Stimulated activated CD4-positive, alpha-beta T cell treated with anti-CD3 and anti-CD28 coated beads, Interleukin-15, amount 100 ng/mL, for 1 hour (primary cell): ENCODE measurements at places on chromosomes 1 and 21.

DNA sequence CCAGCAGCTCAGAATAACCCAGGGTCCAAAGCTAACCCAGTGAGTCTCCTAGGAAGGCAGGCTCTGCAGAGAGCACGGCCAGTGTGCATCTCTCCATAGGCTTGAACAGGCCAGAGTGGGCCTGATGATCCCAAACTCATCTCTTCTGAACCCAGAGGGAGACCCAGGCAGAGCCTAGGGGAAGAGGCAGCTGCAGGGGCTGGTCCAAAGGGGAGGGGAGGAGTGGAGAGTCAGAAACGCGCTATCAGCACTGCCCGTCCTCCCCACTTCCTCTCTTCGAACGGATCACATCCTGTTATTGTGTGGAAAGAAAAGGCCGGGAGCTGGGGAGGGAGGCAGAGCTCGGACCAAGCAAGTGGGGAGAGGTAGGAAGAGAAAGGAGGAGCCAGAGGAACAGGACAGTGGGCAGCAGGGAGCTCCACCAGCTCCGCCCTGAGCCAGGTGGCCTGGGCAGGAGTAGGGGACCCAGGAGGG is 20.2 kb downstream of the TAL1 start:
- DNase-seq = no peak

DNA sequence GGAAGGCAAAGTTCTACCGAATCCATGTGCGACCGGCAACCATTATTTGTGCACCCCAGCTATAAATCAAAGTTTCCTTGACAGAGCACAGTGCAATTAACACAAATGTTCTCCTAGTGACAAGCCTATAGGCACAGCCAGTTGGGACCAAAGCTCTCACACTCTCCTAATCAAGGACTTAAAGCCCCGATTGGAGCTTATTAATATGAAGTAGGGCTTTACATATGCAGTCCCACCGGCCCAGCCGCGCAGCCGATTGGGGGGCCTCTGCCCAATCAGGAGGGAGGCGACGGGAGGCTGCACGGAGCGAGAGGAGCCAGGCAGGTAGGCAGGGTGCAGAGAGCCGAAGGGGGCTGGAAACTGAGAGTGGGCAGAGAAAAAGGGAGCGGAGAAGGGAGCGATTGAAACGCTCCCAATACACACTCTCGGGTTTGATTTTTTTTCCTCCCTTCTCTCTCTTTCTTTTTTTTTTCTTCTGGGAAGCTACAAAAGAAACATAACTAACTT is at the start of gene ESRRG:
ESRRG (minus strand) TSS at position 156 of the 507 bp plus-strand sequence; CDS start at position 26, 130 bp downstream.
- no peak for DNase-seq

DNA sequence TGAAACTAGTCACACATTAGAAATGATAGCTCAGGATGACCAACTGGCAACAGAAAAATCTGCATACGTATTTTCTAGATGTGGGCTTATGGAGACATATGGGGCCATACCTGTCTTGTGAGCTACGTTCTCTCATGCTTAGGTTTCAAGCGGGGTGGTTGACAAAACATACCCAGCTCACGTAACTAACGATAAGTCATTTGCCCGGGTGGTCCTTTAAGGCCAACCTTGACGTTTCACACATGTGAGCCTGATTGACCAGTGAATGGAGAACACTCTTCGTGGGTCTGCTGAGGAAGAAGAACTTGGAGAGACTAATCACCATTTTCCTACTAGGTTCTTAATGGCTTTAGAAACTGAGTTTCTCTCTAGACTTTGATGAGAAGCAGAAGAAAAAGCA is 13.5 kb upstream of the RCSD1 start:
- no peak for DNase-seq

DNA sequence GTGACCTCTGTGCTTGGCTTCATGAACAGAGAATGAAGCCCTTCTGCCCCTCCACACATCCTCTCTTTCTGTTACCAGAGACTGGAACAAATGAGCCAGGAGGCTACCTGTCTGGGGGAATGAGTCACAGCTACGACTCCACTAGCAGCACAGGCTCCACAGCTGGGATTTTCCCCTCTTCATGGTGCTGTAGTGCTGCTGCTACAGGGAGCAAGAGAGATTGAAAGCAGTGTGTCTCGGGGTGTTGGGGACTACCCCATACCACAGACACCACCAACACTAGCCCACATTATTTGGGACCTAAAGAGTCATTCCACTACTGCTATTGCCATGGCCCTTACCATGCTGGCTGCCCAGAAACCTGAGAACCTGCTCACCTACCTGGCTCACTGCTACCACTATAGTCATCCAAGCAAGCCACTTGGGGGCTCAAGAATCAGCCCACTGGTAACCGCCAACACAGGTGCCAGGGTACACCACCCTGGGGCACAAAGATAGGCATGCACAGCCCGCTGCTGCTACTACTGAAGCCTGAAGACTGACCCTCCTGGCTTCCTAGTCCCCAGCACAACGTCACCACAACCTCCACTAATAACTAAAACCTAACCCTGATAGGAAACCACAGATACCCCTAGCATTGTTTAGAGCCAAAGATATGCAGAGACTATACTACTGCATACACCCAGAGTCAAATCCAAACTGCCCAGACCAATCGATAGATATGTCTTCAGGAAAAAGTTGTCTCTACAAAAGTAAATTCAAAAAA is 17.7 kb downstream of the CD1E start:
- no peak for DNase-seq

DNA sequence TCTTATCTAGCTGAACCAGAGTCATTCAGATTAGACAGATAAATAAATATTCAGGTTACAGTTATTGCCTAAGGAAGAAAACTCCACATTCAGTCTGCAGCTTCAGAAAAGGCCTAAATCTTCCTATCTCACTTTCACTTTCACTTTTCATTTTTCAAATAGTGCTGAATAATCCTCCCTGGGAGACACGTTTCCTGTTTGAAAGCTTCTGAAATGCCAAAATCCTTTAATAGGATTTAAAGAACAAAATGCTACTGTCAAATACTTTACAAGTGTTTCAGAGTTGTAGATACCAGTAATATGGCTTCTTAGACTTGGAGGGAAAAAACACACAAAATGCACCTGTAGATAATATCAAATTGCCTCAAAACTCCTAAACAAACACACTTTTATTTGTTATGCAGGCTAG is 3.9 kb downstream of the PSMB2 start:
- DNase-seq = no peak
